ENCODE measurements at places on chromosomes 4 and X.
A peak's percentile ranks its signal among the peaks of the same experiment; 100 is the strongest.

- no peak for DNase-seq
Observed at GRCh38 chr4:162715401-162715800, 451.3 kb downstream of the NAF1 start.

DNA sequence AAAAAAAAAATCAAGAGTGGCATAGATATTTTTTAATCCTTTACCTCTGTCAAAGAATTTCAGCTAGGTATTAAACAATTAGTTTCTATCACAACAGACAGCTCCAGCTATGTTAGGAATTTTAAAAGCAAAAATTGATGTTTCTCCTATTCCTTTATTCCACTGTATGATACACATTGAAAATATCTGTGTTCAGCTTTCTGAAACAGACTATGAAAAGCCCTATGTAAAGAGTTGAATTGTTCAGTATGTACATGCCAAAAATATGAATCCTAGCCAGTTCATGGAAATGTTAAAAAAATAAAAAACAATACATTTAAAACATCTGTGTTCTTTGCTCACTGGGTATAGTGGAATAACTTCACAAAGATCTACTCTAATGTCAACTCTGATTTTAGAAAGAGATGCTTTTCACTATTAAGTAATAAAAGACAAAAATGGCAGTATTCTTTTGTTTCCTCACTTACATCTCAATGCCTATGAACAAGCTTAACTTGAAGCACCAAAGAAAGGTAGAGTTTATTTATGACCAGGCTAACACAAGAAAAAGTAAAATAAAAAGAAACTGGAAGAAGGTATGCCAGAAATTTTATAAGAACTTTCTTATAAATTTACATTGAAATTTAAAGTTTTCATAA is 32.1 kb downstream of the FBXW7 start:
- DNase-seq: peak; percentile 72

DNA sequence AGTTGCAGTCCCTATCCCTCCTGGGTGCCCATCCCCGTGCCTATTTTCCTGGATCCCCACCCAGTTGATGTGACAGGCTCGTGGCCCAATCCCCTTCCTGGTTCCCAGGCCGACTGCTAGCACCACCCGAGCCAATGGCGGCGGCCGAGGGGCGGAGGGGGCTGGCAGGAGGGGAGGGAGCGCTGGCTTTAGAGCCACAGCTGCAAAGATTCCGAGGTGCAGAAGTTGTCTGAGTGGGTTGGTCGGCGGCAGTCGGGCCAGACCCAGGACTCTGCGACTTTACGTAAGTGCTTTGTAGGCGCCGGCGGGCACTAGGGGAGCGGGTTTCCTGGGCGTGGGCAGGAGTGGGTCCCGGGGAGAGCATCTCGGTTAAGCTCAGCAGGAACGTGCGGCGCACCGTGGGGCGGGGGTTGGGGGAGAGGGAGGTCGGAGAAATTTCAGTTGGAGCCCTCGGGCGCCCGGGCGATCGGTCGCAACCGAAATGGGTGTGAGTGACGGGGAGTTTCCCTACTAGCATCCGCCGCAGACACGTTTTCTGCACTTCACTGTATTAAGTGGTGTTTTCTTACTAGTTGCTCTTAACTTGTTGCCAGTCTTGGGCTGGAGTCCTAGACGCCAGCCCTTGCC is at the start of gene PLS3:
PLS3 (plus strand) TSS at position 197 of the 627 bp plus-strand sequence. CDS start 49,077 bp downstream, outside the sequence.
- DNase-seq: peak; percentile 91

DNA sequence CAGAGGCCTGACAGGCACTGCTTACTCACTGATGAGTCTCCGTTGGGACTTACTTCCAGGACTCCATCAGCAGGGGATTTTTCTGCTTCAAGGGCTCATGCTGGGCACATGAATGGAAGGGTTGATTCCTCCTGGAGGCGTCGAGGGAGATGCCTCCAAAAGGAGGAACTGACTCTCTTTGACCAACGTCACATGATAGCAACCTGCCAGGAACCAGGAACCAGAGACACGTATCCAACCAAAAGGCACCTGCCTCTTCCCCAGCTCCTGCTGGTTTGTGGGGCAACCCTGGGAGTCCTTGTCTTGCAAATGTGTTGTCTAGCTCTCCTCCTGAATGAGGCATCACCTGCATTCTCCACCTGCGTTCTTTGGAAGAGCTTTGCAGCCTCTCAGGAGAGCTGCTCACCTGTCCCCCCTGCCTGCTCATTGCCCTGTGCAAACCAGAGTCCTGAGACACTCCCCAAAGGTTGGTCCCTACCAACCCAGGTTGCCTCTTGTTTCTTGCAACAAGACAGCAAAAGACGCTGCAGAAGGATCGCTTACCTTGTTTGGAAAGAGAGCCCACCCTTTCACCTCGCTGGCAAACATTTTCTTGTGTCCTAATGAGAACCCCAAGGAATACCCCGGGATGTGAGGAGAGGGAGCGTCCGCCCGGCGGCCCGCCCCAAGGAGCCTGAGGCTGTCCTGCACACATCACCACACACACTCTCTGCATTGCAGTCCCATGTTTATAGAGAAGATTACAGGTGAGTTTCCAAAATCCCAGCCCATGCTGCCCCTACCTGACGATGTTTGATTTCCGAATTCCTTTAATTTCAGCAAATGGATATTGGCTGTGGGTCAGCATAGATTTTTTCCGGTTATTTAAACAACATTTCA is 30.5 kb upstream of the SHOX start:
- no peak for DNase-seq

DNA sequence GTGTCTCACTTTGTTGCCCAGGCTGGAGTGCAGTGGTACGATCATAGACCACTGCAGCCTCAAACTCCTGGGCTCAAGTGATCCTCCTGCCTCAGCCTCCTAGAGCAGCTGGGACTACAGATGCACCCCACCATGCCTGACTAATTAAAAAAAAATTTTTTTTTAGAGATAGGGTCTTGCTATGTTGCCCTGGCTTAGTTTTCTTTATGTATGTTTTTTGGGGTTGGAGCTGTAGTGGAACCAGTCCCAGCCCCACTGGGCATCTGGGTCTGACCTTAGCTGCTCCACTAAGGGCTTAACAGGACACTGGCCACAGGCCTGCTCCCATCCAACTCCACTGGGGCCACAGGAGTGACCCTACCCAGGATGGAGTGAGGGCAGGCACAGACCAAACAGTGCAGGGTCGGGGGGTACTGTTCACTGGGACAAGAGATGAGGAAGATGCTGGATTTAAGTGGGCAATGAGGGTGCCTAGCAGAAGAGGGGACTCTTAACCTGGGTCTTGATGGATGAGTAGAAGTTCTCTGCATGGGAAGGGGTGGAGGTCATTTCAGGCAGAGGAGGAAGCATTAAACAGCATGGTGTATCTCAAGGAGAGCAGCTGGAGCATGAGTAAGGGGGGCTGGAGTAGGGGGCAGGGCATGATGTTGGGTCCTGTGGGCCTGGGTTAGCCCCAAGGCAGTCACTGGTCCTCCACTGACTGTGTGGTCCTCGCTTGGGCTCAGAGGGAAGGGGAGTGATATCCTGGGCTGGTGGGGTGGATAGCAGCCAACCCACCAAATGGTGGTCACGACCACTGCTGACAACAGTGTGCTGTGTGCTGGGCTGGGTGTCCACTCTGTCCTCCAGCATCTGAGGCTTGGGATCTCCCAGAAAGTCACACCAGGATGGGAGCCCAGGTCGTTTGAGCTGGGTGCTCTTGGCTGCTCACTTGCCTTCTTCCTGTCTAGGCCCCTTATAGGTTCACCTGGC is 24.1 kb upstream of the ADD1 start:
- DNase-seq: no peak

DNA sequence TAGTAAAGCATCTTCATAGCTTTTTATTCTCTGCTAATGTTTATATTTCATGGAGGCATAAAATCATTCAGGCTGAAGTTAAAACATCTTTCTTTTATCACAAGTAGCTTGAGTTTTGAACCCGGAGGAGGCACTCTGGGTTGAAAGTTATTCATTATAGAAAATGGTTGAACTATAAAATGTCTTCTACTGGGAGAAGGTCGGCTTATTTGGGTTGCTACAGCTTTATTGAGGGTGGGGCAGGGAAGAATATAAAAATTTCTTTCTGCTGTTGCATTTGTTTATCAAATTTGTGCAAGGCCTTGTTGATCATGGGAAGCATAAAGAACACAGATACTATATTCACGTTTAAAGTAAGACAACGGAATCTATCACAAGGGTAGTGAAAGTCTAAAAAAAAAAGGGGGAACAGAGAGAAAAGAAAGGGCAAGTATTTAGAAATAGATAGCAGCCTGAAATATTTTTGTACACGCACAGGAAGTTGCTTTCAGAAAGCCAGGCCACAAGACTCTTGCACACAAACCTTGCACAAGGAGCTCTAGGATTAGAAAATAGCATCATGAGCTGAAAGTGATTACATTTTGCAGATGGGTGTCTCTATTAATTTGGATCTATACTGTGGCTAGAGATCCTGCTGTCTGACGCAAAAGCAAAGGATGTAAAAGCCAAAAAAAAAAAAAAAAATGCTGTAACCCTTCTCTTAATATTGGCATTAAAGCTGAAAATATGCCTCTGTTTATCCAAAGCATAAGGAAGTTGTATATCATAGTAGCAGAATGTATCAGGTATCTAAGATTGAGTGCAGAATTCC is 37.2 kb upstream of the FAM9C start:
- DNase-seq: no peak

DNA sequence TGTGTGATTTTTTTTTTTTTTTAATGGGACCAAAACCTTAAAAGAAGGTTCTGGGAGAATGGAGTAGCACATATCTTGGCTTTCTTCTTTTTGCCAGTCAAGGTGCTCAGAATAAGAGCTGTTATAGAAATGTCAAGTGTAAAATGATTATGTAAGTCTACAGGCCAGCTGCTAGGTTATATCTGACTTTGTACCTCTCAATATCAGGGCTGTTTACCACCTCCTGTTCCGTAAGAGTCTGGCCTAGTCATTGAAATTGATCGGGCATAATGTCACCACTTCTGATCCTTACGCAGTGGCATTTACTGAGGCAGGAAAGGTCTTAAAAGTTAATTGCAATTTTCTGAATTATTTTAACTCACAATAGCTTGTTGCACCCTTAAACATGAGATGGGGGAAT is 41.1 kb downstream of the LIMCH1 start:
- no peak for DNase-seq

GRCh38 chrX:154742613-154743012 is 8.3 kb downstream of the GAB3 start:
- DNase-seq: no peak

- DNase-seq: no peak
Observed at GRCh38 chr4:22487328-22487727, 28.5 kb downstream of the ADGRA3 start.

DNA sequence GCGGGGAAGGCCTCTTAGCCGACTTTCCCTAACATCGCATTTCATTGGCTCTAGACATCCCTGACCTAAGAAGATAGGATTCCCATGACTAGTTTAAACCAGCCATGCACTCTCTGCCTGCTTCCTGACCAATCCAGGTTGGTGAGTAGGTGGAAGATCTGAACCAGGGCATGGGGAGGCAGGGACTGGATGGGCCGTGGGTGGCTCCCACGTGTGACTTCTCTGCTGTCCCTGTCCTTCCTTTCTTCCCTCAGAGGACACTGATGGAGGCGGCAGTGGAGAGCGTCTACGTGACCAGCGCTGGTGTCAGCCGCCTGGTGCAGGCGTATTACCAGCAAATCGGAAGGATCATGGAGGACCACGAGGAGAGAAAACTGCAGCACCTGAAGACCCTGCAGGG is 90.7 kb downstream of the EVC start:
- DNase-seq: no peak

DNA sequence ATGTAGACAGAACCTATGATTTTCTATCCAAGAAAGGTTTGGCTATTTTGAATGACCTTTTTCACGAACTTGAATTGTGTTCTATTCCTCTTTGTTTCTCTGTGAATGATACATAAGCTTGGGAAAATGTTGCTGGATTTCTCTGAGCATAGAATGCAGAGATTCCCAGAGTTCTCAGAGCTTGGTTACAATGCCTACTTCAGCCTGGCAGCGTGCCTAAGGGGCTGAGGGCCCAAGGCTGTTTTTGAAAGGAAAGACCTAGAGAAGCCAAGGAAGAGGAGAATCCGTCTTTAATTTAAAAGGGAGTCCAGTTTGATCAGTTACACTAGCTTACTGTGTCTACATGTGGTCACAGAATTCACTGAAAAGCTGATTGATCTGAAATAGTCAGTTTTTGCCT is 55.3 kb upstream of the CXorf51B start:
- DNase-seq: no peak

DNA sequence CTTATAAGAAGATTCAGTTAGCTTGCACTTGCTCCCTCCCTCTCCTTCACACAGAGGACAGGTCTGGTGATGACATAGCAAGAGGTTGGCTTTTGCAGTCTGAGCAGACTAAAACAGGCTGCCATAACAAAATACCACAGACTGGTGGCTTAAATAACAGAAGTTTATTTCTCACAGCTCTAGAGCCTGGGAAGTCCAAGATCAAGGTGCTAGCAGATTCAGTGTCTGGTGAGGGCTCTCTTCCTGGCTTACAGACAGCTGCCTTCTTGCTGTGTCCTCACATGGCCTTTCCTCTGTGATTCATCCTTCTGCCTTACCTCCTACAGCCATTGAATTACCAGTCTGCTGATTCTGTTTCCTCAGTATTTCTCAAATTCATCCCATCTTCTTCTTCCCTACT is 13.1 kb downstream of the RP2 start:
- no peak for DNase-seq
